Stimulated activated CD4-positive, alpha-beta T cell treated with anti-CD3 and anti-CD28 coated beads, TNF-alpha, amount 100 ng/mL, for 1 hour (primary cell): ENCODE measurements at places on chromosomes 4 and X.

GRCh38 chr4:53039741-53040458 is 177.8 kb downstream of the RASL11B start:
- no peak for DNase-seq

DNA sequence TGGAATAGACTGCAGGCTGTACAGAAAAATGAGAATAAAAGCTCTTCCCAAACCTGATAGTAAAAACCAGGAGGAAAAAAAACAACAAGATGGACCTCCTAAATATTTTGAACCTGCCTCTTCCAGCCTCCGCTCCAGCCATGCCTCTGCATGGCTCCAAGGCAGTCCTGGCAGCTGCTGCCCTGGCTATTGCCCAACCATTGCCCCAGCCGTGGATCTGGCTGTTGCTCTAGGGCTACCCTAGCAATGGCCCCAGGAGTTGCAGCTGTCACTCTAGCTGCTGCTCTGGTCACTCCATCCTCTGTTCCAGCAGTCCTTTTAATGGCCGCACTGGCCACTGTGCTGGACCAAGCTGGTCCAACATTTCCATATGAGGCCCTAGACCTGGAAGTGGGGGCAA is 1756.0 kb downstream of the C4orf33 start:
- DNase-seq, result no peak

- DNase-seq, result no peak
These were observed 142.4 kb upstream of the CPXCR1 start for GRCh38 chrX:88604433-88605221.

DNA sequence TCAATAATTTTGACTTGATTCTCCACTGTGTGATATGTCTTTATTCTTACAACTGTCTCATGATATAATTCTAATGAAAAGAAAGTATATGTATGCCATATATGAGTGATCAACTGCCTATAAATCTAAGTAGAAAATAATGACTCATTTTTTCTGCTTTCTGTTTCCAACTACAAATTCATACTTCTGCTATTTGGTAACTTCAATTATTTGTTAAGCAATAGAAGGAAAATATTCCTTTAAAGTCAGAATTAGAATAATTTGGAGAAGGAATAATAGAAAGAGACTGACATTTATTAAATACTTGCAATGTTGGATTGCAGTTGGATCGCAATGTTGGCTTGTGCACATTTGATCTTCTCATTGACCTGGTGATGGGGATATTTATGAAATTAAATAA is 204.2 kb upstream of the PACRGL start:
- DNase-seq, result no peak

DNA sequence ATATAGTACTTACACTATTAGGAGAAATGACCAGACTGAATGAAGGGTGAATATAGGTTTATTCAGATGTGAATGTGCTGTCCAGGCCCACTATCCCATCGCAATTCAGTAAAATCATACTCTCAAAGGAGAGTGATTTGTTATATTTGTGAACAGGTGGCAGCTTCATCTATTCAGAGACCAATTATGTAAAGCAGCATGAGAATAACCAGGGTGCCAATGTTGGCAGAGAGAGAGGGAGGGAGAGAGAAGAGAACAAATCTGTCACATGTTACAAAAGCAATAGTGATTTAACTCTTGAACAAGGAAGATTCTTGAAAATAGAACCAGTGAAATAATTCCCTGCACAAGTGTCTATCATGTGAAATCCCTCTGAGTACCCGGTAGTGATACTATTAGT is 38.9 kb upstream of the TLL1 start:
- DNase-seq, result no peak

GRCh38 chrX:97367125-97367524 is 483.4 kb downstream of the RPA4 start:
- DNase-seq, result no peak

GRCh38 chr4:73406548-73406875 is 2.4 kb downstream of the ALB start:
- no peak for DNase-seq

- no peak for DNase-seq
These were observed 12.0 kb downstream of the MPP1 start for GRCh38 chrX:154793084-154793795.

DNA sequence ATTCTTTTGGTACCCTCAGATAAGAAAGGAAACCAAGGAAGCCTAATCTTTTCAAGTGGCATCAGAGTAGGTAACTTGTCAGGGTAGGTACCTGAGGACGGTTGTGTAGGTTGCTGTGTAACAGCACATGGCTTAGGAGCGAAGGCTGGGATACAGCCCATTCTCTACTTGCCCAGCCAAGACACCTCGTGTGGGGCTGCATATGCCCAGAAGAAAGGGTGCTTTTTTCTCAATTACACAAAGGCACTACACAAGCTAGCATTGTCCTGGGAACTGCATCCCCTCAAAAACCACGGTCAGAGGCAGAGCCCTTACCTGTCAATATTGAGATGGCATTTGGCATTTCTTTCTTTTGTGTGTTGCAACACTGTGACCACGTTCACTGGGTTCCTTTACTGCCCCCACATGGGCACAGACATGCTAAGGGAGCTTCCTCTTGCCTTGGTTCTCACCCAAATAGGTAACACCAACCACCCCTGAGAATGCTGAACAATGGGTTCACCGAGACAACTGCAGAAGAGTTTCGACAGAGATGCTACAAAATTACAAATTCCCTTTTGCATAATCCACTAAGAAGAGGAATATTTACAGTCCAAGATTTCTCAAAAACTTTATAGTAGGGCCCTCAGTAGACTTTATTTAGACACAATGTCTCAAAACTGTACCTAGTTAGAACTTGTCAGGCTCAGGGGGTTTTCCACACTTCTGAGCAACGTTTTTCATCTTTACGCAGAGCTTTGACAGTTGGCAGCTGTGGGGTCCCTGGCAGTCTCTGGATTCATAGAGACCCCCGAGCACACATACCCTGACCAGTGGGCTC is 35.8 kb upstream of the TNIP3 start:
- DNase-seq, result no peak

DNA sequence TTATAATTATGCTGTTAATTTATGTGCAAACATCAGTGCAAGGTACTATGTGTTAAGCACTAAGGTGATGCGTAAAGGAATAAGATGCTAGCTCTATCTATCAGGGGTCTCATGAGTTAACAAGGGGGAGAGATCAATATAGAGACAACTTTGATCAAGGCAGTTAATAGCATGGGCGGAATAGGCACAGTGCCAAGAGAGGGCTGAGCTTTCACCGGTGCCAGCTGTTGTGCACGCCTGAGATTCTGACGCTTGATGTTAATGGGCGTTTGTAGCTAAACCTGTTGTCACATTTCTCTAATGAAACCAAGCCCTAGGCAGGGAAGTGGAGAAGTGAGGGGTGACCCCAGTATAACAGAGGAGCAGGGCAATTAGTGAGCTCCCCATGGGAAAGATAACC is 86.0 kb upstream of the NMU start:
- DNase-seq, result no peak

DNA sequence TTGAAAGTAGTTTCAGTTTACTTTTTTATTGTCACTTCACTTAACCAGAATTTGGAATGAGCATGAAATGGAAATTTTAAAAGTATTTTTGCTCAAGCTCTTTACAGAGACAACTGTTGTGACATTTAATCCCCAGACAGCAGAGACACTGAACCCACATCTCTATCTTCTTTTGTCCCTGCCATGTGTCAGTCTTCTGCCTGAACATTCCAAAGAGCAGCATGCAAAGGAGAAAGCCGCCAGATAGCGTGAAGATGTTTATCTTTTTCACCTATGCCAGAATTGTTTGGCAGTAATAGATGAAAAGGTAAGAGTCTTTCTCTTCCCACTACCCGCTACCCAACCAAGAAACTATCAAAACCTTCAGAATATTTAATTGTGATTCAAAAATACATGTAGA is 46.8 kb downstream of the NDNF start:
- DNase-seq, result no peak

GRCh38 chrX:867502-867901 is 236.9 kb downstream of the SHOX start:
- DNase-seq, result no peak

- DNase-seq, result no peak
These were observed 8.4 kb upstream of the NWD2 start for GRCh38 chr4:37236165-37236564.

DNA sequence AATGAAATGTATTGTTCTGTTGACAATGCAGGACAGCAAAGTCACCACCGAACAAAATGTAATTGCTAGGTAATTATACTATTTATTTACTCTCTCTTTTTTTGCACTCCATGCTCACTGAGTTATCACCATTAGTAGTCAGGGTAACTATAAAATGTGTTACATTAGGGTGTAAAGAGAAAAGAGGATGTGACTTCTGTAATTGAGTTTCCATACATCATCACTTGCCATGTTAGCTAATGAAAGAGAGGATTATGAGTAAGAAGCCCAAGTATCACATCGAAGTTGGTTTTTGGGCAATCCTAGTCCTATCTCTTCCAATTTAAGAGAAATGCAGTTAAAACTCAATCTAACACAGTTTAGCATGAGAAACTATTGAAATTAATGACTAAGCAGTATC is 7.6 kb downstream of the ZXDA start:
- no peak for DNase-seq

DNA sequence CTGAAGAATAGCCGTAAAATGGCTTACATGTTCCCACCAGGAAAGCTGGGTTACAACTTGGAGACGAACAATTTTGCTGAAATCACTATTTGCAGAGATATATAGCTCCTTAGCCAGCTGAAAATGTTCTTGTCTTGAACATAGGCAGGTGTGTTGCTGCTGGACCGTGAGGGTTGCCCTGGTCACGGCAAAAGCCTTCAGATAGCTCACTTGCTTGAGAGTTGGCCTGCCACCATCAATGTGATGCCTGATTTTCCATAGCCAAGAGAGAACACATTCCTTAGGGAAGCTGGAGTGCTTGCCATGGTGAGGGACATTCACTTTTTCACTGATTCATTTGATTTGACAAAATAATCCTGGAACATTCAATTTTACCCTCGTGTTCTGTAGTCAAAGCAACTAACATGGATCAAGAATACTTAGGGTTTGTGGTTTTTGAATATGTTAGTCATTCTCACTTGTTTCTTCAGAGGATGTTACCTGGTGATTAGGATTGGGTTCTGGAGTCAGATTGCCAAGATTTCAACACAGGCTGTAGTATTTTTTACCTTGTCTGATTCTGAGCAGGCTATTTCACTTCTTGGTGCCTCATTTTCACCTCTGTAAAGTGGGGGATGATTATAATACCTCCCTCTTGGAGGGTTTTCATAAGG is 536.9 kb downstream of the RAPGEF2 start:
- no peak for DNase-seq

DNA sequence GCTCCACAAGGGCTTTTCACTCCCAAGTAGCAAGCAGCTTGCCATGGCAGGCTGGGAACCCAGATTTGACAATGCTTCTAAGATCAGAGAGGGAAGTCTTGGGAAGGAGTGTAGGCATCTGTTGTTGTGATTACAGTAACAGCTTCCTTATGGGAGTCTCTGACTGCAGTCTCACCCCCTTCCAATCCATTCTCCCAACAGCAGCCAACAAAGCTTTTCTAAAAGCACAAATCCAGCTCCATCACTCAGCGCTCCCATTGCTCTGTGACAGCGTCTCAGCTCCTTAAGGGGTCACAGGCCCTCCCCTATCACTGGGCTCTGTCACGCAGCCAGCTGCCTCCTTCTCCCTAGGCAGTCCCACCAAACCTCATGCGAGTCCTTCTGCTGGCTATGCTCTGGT is 7.1 kb downstream of the IGFBP7 start:
- DNase-seq, result no peak
